T-cell (primary cell): ENCODE measurements at places on chromosomes 11 and 22. TPM values are rescaled to one million over a fixed set of nuclear protein-coding genes. Genes with fewer than 3 reads are reported as not detected.

DNA sequence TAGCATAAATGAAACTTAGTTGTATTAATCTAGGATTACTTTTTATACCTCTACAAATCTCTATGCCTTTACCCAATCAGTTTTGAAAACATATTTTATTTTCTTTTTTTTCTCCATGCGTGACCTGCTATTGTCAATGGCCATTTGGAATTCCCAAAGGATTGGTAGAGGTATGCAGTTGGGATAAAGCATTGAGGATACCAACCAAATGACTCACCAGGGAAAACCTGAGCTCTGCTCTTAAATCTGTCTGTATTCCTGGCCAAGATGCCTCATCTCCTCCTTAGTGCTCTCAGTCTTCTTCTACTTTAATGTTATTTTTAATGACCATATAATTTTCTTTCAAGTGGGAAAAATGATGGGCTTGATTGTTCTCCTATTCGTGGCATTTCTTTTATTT lies 61.9 kb downstream of the EHF start:
- no peak for DNase-seq

Gene DLG2
- total RNA-seq, result 4.1 TPM

Gene IRF7
- total RNA-seq, result 128 TPM

GRCh38 chr11:46762248-46762647 lies 43.2 kb downstream of the F2 start:
- DNase-seq, result no peak

GRCh38 chr11:45752106-45752505 lies 52.8 kb upstream of the SLC35C1 start:
- DNase-seq, result no peak

Gene NXPE1
- not detected for total RNA-seq

DNA sequence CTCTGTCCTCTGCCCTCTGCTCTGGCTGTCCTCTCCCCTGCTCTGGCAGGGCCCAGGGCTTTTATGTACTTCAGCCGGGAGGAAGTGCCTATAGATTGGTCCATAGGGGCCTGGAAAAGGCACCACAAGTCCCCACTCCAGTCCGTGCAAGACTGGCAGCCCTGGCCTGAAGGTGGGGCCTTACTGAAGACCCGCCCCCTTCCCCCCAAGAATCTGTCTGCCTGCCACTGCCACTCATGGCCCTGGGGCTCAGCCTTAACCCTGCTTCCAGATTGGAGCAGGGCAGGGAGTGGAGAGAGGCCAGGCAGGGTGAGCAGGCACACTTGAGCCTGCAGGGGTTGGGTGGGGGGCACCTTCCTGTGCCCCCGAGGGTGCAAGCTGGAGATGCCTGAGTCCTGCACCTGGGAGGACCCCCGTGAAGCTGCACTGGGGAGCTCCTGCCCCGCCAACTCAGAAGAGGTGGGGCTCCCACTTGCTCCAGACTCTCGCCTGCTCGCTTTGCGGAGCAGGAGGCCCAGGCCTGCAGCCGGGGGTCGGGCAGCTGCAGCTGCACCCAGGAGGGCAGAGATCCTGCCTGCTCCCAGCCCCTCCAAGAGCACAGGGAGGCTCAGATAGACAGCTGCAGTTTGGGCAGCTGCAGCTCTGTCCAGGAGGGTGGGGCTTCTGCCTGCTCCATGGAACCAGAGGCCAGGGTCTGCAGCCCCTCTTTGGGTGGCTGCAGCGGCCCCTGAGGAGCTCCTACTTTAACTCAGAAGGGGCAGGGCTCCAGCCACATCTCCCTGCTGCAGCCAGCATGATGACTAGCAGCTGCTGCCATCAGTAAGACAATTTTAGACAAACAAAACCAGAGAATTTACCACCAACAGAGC lies 51.0 kb upstream of the SC5D start:
- no peak for DNase-seq

DNA sequence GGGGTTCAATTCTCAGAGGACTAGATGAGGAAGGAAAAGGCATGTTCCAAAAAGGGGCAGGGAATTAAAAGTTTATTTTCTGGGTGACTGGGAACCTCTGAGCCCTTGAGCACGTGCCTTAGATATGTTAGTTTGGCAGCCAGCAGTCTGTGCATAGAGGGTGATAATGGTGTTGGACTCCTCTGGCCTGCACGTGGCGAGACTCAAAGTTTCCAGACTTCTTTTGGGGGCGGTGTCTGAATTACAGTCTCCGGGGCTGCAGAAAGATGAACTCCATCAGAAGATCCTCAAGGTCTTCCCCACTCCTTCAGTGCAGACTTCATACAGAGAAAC lies 861 bp upstream of the ZNRF3 start:
- DNase-seq, result no peak

Gene EFEMP2
- total RNA-seq, result 10.2 TPM

DNA sequence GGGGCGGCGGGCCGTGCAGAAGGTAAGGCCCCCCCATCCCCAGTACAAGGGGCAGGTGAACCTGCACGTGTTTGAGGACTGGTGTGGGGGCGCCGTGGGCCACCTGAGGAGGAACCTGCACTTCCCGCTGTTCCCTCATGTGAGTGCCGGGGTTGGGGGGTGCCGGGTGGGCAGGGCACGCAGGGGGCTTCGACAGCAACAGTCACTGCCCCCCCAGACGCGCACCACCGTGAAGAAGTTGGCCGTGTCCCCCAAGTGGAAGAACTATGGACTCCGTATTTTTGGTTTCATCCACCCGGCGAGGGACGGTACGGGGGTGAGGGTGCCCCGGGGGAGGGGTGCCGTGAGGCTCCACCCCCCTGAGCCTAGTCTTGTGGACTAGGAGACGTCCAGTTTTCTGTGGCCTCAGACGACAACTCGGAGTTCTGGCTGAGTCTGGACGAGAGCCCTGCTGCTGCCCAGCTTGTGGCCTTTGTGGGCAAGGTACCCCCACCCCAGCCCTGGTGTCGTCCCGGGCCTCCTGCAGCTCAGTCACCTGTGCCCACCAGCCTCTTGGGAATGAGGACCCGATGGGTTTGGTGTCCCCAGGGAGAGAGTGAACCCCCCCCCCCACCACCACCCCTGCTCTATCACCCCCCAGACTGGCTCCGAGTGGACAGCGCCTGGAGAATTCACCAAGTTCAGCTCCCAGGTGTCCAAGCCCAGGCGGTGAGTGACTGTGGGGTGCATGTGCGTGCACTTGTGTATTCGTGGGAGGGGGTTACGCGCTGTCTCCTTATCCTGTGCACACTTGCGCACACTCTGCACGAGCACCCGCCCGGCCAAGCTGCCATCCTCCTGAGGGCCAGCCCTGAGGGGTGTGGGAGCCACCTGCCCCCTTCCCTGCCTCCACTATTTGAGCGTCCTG lies 3.8 kb downstream of the B4GALNT4 start:
- DNase-seq, result no peak

Gene SLC2A11
- total RNA-seq, result 16.2 TPM

GRCh38 chr11:2128130-2128510 lies 11.1 kb downstream of the IGF2 start:
- DNase-seq, result no peak

- no peak for DNase-seq
Observed at GRCh38 chr22:42271191-42271813, 849 bp upstream of the TCF20 start.

GRCh38 chr22:30892286-30892685 lies 76.3 kb downstream of the MORC2 start:
- no peak for DNase-seq

GRCh38 chr11:115220911-115221310 lies 283.3 kb downstream of the CADM1 start:
- DNase-seq, result no peak

Gene MAML2
- 30.4 TPM for total RNA-seq

GRCh38 chr11:25052844-25053243 lies 556.0 kb downstream of the LUZP2 start:
- DNase-seq, result no peak

GRCh38 chr11:12717851-12718291 lies 43.6 kb downstream of the TEAD1 start:
- peak; percentile 72 for DNase-seq

DNA sequence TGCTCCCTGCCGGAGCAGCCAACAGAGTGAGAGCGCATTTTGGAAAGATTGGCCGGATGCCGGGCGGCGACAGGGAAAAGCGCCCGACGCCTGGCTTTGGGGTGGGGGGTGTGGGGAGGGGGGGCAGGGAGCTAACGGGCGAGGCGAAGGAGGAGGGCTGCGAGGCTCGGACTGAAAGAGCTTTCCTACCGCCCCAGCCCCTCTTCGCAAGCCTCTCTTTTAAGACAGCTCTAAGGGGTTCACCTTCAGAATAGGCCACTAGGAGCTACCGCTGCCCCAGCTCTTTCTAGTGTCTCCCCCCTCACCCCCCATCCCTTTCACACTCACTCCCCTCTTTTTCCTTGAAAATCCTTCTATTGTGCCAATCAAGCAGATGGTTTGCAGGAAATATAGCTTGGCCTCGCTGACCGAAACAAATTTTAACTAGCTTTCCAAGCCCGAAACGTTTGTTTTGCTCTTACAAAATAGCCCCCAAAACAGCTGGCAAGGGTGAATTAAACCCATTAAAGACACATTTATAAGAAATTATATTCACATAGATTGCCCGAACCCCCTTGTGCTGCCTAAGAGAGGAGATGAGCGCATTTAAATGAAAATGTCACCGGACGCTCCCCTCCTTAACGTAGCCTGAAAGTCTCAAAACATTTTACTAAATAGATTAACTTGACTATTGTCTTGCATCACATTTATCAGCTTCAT lies 3.7 kb upstream of the DBX1 start:
- no peak for DNase-seq

DNA sequence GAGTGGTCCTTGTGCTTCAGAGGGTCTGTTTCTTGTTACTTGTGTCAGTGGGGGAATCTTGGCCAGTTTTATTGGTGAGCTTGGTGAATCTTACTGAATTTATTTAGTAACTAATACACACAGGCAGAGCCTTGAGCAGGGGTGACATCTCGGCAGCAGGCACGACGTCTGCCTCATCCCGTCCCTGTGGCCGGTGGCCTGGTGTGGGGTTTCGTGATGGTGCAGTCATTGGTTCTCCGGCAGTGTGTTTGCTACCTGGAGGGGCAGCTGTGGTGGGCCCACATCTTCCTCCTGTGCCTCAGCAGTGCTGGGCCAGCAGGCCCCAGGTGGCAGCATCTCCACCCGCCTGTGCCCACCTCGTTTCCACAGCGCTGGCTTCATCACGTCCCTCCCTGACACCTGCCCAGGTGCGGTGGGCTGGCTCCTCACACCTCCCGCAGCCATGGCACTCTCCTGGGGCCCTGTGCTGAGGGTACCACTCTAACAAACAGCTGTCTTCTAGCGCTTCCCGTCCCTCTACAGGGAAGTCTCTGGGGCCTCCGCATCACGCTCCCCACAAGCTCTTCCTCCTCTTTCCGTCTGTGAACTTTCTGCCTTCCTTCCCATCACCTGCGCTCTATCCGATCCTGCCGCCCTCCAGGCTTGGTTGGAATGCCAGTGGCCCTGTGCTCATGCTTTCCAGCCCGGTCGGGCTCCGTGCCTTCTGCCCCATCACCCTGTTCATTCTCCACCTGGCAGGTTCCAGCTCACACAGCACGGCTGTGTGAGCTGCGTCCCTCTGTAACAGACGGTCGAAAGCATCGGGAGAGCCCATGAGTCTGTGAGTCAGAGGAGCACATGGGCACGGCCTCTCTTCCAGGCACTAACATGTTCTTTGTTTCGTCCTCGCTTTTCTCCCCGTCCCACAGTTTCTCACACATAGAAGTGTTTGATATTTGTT lies 203.4 kb downstream of the TBC1D22A start:
- DNase-seq, result no peak

GRCh38 chr22:45871721-45872120 lies 105.2 kb downstream of the WNT7B start:
- no peak for DNase-seq

DNA sequence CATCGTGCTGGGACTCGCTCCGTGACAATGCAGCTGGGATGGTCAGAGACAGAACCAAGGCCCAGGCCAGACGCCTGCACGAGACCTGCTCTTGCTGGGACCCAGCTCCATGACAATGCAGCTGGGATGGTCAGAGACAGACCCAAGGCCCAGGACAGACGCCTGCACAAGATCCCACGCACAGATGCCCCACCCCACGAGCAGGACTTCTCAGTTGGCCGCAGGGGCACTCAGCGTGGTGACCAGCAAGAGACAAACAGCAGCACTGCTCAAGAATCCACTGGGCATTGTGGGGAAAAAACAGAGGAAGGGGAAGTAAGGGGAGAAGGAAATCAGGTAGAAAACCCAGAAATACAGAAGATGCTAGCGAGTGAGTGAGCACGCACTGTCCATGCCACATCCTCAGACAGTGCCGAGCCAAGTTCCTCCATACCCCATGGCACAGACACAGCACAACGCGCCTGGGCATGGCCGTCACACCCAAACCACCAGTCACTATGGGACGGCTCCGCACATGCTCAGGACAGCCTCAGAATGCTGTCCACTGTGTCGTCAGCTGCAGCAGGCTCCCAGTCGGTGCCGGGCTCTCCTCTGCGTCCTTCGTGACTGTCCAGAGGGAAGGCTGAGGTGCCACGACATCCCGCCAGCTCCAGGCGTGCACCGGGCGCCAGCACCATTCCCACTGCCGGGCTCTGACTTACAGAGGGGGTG lies 44.5 kb downstream of the BRD1 start:
- no peak for DNase-seq

Gene LARGE2
- total RNA-seq, result 4.6 TPM

- no peak for DNase-seq
Observed at GRCh38 chr22:38228873-38229740, 27.3 kb downstream of the MAFF start.

GRCh38 chr11:66530927-66531709 lies 14.7 kb downstream of the ZDHHC24 start:
- DNase-seq, result no peak

- no peak for DNase-seq
Observed at GRCh38 chr11:87030458-87031054, 7.2 kb upstream of the TMEM135 start.

DNA sequence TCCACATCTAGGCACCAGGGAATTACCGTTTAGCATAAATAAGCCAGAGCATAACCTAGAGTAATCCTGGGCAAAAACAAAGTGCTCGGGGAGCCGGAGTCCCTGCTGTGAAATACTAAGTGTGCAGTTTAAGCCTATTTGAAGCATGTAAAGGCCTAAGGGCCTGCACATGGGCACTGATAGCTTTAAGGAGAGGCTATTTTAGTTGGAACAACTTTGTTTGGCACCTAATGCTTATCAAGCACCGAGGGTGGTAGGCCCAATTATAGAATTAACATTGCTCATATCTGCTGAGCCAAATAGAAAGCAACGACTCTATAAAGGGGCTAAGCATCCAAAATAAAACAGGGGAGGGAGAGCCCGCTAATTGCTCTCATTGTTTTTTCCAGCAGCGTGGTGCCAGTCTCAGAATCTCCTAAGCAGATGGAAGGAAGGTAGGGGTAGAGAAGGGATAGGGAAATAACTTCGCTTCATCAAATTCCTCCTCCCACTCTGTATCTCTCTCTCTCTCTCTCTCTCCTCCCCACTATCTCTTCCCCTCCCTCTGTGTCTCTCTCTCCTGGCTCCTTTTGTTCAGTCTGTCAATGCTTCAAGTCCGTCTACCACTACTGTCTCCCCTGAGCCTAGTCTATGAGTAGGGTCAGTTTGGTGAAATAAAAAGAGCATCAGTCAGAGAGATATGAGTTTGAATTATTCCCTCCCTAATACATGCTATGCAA lies 292.8 kb downstream of the NXPE2 start:
- no peak for DNase-seq

- DNase-seq, result no peak
Observed at GRCh38 chr11:116975661-116976060, 122.6 kb downstream of the SIK3 start.

Gene FGF19
- total RNA-seq, result 0.09 TPM

Gene C11orf52
- total RNA-seq, result not detected
